Aorta (tissue), 5 donors: ENCODE measurements at places on chromosomes 5 and 9. TPM values are rescaled to one million over a fixed set of nuclear protein-coding genes. Genes with fewer than 3 reads are reported as not detected.

DNA sequence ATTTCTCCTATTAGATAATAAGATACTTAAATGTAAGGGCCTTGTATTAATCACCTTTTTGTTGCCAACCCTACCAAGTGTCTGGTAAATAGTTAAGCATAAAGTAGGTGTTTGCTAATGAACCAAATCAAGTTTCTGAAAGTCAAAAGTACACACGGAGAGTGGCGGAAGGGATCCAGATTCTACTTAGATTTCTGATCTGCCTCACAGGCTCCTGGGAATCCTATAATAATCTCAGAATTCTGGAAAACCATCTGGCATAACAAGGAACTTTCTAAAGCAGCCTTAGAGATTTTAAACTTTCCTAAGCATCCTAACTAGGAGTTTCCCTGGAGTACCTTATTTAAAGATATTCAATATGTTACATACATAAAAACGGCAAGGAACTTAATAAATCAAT is 363.2 kb upstream of the SMC2 start:
- H3K4me1 ChIP-seq: no peaks in the 10 kb centered on the region
- no peak overlapping the region for H3K4me3 ChIP-seq
- H3K36me3 ChIP-seq: no peaks in the 10 kb centered on the region
- no peak for DNase-seq

- no peak overlapping the region for H3K27ac ChIP-seq
- no peak for DNase-seq
- H3K36me3 ChIP-seq: no peaks in the 10 kb centered on the region
- no peaks in the 10 kb centered on the region for H3K27me3 ChIP-seq
Measured at GRCh38 chr9:106127776-106128175, 433.4 kb downstream of the TMEM38B start.

DNA sequence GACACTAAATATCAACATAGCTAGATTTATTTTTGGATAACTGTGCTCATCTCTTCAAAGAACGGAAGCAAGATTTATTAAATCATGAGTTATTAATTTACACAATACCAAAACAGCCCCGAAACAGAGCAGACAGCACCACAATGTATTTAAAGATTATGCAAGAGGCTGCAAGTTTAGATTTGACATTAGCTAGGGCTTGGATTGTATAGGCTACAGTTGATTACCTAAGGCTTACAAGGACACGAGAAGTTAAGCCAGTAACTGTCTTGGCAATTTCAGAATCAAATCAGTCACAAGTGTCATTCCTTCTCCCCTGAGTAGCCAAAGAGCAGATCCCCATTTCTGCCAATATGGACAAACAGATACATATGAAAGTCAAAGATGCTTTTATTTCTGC is 152.6 kb downstream of the MED27 start:
- H3K4me1 ChIP-seq: no peaks in the 10 kb centered on the region
- no peak for DNase-seq
- H3K27me3 ChIP-seq: no peaks in the 10 kb centered on the region
- H3K36me3 ChIP-seq: no peaks in the 10 kb centered on the region
- H3K4me3 ChIP-seq: no peak overlapping the region

Gene LSM11
- 2.9 TPM for polyA plus RNA-seq

Gene ABL1
- polyA plus RNA-seq: 12.8 TPM

Gene SHLD3
- 2.6 TPM for polyA plus RNA-seq
